Bone marrow (tissue), 2 donors: ENCODE measurements at places on chromosomes 5 and 9.

- no peak for DNase-seq
These were observed 140.8 kb downstream of the RXRA start for GRCh38 chr9:134466869-134467616.

DNA sequence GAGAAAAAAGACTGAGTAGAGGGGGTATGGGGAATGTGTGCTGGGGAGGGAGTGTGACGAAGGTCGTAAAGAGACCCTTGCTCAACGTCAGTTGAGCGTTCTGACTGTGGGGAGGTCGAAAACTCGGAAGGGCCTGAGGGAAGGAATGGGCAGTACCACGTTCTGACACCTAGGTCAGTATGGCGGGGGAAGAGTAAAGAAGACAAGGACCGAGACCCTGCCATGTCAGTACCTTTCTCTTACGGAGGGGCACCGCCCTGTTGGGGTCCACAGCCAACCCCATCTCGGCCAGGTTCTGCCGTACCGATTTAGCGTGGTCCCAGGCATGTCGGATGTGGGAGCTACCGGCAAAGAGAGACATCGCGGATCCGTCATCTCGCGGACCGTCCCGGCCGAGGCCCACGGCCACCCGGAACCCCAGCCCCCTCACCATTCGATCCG, 375 bp downstream of the NOP16 start:
- no peak for DNase-seq

GRCh38 chr5:136560126-136560525, 194.8 kb upstream of the TRPC7 start:
- DNase-seq = no peak

- no peak for DNase-seq
These were observed 8.4 kb downstream of the WDR41 start for GRCh38 chr5:77483682-77484081.

- no peak for DNase-seq
These were observed 24.1 kb downstream of the GSN start for GRCh38 chr9:121292051-121292450.

DNA sequence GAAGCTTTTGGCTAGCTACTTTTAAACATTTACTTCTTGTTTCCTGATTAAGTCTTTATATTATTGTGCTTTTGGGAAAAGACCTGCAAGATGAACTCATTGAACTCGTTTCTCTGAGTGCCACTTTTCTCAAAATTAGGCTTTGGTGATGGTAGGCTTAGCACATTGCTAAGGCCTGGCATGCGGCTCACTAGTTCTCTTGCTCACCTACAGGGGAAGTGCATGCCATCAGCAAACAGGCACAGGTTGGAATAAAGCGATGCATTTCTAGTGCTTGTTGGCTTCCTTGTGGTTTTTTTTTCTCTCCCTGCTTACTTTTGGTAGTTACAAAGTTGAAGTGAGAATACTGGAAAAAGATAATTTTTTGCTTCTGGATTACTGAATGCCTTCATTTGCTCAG, 41.4 kb downstream of the TLE4 start:
- no peak for DNase-seq

GRCh38 chr5:87949676-87950631, 318.7 kb downstream of the TMEM161B start:
- DNase-seq = no peak

DNA sequence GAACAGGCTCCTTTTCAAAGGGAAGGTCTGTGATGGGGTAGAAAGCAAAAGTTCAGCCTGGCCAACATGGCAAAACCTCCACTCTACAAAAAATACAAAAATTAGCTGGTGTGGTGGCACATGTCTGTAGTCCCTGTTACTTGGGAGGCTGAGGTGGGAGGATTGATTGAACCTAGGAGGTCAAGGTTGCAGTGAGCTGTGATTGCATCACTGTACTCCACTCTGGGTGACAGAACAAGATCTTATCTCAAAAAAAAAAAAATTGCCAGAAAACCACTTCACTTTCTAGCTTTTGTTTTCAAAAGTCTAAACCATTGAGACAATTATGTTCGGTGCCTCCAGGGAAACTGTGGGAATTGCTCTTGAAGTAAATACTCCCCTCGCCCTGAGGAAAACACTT, 43.5 kb downstream of the S100Z start:
- no peak for DNase-seq

DNA sequence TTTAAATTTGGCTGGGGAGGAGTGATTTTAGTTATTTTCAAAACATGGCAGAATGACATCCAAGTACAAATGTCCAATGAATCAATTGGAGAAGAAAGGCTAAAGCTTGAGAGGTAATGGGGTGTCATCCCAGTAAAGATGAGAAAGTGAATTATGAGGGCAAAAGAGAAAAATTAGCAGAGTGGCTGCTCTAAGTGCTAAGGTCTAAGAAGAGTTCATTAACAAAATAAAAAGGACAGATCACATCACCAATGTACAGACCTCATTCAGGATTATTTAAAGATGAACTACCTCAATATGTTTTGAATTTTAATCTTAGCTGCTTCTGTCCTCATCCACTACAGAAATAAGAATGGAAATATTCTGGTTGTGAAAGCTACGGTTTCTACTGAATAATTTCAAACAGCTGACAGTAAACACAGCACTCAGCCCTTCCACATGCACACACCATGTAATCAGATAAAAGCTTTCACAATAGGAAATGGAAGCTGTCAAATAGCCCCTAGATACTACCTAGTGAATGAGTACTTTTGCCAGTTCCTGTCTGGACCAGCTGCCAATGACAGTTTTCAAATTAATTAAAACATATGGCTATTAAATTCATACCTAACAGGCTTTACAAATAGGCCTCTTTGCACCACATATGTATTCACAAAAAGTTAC, 171.5 kb downstream of the SSBP2 start:
- no peak for DNase-seq

DNA sequence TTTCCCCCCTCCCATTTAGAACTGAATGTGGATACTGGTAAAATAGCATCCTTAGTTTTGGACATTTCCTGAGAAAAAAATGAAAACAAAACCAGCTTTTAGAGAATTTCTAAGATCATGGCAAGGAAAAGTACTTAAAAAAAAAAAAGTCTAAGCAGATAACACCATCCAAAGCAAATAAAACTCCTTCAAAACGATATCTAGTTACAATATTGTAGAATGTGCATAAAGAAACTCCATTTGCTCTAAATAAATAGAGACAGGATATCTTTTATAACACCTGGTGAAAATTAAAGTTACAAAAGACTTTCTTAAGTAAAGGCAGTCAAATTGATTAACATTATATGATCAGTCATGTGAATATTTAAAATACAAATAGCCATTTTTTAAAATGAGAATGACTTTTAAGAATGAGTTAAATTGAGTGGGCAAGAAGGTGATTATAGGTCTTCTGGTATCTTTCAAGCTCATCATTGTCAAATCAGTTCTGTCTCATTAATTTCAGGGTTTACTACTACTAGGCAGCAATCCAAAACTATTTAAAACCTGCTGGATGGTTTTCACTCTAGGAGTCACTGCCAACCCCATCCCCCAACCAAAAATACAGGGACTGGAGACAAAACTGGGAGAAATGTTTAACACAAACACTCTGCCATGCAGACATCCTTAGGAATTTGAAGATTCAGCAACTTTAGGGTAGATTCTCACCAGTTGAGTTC, 382.6 kb downstream of the ADGRV1 start:
- DNase-seq = no peak

GRCh38 chr5:127294829-127295228, 4.2 kb downstream of the MEGF10 start:
- no peak for DNase-seq

DNA sequence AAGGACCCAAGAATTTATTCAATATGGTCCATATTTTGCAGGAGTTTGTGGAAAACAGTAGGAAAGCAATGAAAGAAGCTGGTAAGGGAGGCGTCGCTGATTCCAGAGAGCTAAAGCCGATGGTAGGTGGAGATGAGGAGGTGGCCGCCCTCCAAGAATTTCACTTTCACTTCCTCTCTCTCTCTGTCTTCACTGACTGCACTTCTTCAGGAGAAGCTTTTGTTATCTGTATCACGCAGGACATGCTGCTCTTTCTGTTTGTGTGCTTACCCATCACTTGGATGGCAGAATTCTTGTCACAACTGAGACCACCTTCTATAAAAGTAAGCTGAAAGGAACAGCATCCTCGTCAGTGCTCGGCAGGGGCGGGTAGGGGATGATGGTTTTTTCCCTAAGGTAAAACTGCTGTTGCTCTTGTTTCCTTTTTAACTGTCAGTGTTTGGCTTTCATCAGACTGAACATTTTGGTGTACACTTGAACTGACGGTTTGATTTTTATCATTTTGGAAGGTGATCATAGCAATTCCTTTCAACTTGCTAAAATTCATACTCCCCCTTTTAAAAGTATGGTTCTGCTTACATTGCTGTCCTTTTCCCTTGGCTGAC, 62.4 kb upstream of the FSD1L start:
- DNase-seq = peak; percentile 64

- no peak for DNase-seq
These were observed 7.7 kb downstream of the HNRNPK start for GRCh38 chr9:83972286-83972685.

DNA sequence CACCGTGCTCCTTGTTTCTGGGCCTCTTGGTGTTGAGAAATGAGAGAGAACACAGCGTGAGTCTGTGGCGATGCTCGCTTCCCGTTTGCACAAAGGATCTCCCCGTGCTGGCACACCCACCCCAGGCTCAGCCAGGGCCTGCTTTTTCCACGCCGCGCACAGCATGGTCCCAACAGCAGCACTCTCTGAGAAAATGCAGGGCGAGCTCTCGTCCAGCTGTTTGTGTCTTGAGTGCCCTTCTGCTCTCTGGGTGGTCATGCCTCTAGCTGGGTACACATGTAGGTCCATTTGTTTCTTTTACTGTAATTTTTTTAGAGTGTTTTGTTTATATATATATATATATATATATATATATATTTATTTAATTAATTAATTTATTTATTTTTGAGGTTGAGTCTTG, 26.6 kb downstream of the FBXW5 start:
- DNase-seq = no peak

DNA sequence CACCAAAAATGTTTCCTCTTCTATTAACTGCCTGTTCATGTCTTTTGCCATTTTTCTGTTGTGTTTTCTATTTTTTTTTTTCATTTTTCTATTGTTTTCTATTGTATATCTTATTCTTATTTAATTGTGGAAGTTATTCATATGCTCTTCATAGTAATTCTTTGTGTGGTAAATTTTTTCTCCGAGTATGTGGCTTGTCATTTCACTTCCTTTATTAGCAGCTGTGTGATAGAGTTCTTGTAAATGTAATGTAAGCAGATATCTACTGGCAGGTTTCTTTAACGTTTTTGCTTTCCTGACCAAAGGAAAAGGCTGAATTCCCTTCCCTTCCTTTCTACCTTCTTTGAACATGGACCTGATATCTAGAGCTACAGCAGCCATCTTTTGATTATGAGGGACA, 5.8 kb upstream of the PLPP1 start:
- no peak for DNase-seq

- DNase-seq = no peak
These were observed 71.4 kb upstream of the WDR41 start for GRCh38 chr5:77563475-77563874.

GRCh38 chr9:96004379-96004778, 128.9 kb downstream of the ERCC6L2 start:
- DNase-seq = no peak

DNA sequence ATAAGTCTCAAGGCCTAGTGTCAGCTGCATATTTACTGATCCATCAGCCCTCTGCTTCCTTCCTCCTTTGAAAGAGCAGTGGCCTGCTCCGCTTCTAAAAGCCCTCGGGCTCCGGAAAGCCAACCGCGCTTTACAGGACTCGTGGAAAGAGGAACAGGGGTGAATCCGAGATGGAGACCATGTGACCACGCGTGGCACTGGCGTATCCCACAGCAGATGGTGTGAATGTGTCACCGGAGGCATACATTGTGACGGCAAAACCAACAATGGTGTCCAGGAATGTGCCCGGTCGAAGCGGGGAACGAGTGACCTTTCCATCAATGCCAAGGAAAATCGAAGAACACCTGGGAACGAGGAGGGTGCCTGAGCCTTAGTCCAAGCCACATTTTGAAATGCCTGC, 484.6 kb downstream of the SPATA31A7 start:
- no peak for DNase-seq

GRCh38 chr9:96514108-96514799, 64.3 kb downstream of the HABP4 start:
- no peak for DNase-seq

- no peak for DNase-seq
These were observed 686.7 kb downstream of the CDH18 start for GRCh38 chr5:19301271-19301670.

GRCh38 chr5:96829297-96829696, 21.6 kb upstream of the ERAP1 start:
- DNase-seq = no peak

- DNase-seq = no peak
These were observed 54.7 kb upstream of the ALDH1B1 start for GRCh38 chr9:38337706-38338264.

DNA sequence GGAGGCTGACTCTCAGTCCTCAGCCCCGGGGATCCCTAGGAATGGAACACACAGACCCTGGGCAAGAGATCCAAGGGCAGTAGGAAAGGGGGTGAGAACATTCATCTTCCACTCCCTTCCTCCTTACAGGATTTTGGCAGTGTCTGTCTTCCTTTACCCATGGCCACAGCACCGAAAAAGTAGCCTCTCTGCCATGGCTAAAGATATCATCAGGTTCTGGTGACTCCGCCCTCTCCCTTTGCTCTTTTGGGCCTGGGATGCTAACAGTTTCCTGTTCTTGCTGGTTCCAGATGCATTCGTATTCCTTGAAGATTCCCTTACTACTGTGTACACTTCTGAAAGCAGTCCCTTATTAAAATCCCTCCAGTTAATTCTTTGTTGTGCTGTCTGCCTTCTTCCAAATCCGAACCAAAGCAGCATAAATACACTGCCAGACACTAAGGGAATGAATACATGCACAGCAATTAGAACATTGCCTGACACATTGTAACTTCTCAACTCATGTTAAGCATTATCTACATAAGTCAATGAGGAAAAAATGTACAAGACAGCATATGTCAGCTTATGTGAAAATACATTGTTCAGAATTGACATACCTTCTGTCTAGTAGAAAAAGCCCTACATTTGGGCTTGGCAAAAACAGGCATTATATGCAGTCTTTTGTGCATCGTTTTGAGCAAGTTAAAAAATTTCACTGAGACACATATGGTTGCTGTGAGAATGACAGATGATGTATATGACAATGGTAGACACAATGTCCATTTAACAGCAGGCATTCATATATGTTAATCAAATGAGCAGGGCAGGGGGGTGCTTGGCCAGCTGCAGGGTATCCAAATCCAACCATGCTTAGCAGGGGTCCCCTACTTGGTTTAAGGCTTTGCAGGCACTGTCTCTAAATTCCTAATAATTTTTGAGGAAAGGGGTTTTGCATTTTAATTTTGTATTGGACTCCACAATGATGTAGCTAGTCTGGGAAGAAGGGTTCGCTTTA, 58.8 kb upstream of the RAI14 start:
- no peak for DNase-seq

DNA sequence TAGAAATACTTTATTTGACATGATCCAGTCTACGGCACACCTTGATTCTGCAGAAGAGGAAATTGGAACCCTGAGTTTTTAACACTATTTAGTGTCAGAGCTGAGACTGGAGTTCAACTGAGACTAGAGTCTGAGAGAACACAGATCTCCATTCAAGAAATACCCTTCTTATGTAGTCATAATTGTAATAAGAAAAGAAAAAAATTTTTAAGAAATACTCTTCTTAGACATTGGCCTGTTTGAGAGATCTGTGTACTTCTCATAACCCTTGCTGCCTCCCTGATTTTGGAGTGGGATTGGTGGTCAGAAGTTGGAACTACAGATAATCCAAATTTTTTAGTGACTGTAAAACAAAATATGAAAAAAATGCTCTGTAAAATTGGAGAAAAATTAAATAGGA, 253.4 kb downstream of the ARRDC3 start:
- no peak for DNase-seq

GRCh38 chr9:127776195-127776923, 2.1 kb downstream of the SH2D3C start:
- peak; percentile 79 for DNase-seq
